Fibroblast of skin of right biceps (primary cell): ENCODE measurements at places on chromosomes 1 and 21.

DNA sequence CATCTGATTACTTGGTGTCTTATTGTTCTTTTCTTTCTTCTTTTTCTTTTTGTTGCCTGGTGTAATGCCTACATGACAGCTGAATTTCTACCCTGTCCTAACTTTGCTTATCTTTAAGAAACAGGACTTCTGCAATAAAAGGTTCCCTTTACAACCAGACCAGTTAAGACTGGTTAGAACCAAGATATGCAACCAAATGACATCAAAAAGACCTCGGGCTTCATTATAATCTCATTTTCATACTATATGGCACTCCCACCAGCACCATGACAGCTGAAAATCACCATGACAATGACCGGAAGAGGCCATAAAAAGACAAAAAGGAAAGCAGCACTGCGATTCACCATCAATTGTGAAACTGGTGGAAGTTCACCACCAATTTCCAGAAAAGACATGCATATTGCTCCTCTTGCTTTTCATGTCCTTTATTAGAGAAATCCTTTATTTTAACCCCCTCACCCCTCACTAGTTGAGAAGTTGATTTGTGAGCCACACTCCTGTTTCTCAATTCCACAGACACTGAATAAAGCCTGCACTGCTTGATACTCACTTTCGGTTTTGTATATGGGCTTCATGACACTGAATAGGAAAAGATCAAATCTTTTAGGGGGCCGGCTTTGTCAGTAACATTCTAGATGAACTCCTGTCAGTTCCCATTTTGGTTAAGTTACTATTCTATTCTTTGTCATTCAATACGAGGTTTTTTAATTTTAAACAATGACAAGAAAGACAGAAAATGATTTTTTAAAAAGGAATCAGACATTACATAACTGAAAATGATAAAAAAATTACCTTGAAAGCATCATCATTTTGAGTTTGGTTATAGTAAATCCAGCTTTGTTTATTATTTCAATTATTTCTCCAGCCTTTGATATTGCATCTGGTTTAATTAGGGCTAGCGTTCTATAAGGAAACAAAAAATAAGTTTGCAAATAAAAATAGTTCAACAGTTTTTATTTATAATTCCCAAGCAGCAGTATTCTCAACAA, 58.1 kb downstream of the NME7 start:
- DNase-seq, result no peak

- no peak for DNase-seq
Measured at GRCh38 chr1:234686035-234686434, 76.1 kb upstream of the IRF2BP2 start.

- no peak for DNase-seq
Measured at GRCh38 chr1:40256401-40257084, 1.5 kb upstream of the ZMPSTE24 start.

DNA sequence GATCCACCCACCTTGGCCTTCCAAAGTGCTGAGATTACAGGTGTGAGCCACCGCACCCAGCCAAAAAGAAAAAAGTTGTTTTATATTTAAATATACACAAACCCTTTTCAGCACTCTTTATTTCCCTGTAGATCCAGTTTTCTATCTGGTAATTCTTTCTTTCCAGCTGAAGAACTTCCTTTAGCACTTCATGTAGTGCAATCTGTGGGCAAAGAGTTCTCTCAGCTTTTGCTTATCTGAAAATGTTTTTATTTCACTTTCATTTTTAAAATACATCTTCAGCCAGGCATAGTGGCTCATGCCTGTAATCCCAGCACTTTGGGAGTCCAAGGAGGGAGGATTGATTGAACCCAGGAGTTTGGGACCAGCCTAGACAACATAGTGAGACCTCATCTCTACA, 28.5 kb upstream of the HYI start:
- no peak for DNase-seq

- DNase-seq, result no peak
Measured at GRCh38 chr1:182114627-182115023, 53.1 kb upstream of the ZNF648 start.

DNA sequence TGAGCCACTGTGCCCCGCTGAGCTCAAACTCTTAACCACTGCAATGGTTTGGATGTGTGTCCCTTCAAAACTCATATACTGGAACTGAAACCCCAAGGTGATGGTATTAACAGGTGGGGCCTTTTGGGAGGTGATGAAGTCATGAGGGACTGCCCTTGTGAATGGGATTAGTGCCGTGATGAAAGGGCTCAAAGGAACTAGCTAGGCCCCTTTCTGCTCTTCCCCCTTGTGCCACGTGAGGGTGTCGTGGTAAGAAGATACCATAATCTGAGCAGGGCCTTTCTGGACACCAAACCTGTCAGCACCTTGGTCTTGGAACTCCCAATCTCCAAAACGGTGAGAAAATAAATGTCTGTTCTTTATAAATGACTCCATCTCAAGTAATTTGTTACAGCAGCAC, 45.5 kb upstream of the SPOCD1 start:
- no peak for DNase-seq
